Esophagus squamous epithelium (tissue), 5 donors: ENCODE measurements at places on chromosomes 13 and 19.

- DNase-seq: no peak
Measured at GRCh38 chr19:50890422-50891252, 17.4 kb downstream of the KLK2 start.

DNA sequence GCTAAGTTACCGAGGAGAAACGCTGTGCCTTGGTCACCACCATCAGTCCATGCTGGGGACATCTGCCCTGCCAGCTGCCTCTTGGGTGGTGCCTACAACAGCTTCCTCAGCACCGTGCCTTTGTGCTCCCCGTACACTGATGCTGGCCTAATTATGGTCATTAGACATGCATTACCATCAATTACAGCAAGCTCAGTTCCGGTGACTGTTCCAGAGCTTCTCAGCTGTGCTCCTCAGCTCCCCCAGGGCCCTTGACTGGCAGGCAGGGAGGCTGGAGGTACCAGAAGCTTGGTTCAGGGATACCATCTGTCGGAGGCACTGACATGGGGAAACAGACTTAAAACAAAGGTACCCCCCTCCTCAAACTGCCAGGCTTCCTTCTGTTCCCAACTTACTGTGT, 40.2 kb downstream of the CILP2 start:
- no peak for DNase-seq

- DNase-seq: no peak
Measured at GRCh38 chr19:33659835-33660234, 38.1 kb downstream of the CHST8 start.

DNA sequence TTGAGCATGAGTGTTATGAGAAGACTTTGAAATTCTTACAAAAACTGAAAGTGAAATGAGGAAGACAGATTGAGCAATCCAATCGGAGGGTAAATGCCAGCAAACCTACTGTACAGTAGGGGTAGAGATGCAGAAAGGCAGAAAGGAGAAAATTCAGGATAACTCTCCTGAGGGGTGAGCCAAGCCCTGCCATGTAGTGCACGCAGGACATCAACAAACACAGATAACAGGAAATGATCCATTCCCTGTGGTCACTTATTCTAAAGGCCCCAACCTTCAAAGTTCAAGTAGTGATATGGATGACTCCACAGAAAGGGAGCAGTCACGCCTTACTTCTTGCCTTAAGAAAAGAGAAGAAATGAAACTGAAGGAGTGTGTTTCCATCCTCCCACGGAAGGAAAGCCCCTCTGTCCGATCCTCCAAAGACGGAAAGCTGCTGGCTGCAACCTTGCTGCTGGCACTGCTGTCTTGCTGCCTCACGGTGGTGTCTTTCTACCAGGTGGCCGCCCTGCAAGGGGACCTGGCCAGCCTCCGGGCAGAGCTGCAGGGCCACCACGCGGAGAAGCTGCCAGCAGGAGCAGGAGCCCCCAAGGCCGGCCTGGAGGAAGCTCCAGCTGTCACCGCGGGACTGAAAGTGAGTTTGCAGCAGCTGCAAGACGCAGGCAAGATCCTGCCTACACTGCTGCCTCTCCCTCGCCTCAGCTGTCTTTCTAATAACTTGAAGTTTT, at the start of gene TNFSF13B:
Gene TNFSF13B (plus strand): TSS at position 118 of the 728 bp plus-strand sequence. CDS start 178 bp downstream, at position 296.
- DNase-seq: no peak

GRCh38 chr13:73059460-73060250, 850 bp downstream of the KLF5 start:
- DNase-seq: no peak

DNA sequence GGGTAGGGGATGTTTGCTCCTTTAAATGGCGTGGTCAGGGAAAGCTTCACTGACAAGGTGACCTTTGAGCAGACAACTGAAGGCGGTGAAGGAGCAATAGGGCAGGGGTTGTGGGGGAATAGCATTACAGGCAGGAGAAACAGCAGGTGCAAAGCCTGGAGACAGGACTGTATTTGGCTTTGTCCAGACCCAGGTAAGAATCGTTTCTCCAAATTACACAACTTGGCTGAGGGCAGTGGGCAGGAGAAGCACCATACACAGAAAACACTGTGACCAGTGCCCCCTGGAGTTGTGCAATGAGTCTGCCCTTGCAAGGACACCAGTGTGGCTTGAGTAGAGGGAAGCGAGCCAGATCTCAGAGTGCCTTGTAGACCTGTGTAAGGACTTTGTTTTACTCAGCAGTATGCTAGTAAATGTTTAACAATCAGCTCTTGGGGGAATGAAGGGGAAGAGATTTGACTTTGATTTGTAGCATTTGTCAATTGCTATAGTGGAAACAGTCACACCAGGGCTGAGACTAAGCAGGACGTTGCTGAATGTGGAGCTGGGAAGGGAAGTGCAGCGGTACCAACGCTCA, 360.0 kb downstream of the DCT start:
- no peak for DNase-seq

- DNase-seq: peak; percentile 65
Measured at GRCh38 chr19:17751103-17751911, at the start of gene FCHO1. FCHO1 (plus strand) TSS chr19:17751477; CDS start chr19:17755165, 3,688 bp downstream.

- no peak for DNase-seq
Measured at GRCh38 chr13:40231751-40232150, 434.7 kb downstream of the FOXO1 start.

GRCh38 chr19:47824396-47824795, 2.7 kb downstream of the CRX start:
- DNase-seq: no peak

DNA sequence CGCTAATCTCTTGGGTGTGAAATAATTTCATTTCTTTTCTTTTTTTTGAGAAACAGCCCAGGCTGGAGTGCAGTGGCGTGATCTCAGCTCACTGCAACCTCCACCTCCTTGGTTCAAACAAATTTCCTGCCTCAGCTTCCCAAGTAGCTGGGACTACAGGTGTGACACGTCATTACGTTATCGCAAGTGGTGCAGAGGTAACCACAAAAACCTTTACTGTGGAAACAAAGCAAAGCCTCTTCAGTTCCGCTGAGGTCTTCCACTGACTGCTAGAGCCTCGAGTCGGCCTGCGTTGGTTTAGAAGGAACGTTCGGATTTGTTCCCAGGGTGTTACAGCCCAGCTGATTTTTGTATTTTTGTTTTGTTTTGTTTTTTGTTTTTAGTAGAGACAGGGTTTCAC, 2.0 kb upstream of the ZNF784 start:
- DNase-seq: no peak

- DNase-seq: no peak
Measured at GRCh38 chr13:21348488-21349120, 110.5 kb downstream of the ZDHHC20 start.

DNA sequence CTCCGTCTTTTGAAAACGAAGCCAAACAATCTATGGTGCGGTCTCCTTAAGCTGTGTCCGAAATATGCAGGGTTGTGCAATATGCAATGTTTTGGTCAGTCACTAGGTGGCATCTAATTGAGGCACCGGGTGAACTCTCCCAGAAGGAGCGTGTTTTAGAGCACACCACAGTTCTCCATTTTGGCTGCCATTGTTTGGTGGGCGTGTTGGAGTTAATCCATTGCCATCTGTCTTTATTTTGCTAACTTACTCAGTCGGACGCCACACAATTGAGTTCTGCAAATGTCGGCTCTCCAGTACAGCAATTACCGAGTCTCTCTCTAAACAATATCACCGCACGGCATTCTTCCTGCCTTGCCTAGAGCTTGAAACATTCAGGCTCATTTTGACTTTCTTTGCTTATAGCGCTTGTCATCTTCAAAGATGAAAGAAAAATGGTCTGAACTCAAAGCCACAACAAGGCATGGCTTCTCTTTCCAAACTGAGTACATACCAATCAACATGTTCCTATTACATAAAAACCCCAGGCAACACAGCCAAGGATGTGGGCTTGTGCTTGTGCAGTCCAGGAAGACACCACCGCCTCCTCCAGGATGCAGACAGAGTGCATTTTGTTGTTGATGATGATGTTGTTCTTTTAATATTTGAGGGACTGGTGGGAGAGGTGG, 182.0 kb upstream of the SERP2 start:
- DNase-seq: no peak

- no peak for DNase-seq
Measured at GRCh38 chr13:102138635-102139190, 263.1 kb downstream of the FGF14 start.

GRCh38 chr13:21219036-21219381, 42.6 kb downstream of the MRPL57 start:
- DNase-seq: no peak

GRCh38 chr13:113489549-113490495, 689 bp downstream of the DCUN1D2 start:
- DNase-seq: no peak

DNA sequence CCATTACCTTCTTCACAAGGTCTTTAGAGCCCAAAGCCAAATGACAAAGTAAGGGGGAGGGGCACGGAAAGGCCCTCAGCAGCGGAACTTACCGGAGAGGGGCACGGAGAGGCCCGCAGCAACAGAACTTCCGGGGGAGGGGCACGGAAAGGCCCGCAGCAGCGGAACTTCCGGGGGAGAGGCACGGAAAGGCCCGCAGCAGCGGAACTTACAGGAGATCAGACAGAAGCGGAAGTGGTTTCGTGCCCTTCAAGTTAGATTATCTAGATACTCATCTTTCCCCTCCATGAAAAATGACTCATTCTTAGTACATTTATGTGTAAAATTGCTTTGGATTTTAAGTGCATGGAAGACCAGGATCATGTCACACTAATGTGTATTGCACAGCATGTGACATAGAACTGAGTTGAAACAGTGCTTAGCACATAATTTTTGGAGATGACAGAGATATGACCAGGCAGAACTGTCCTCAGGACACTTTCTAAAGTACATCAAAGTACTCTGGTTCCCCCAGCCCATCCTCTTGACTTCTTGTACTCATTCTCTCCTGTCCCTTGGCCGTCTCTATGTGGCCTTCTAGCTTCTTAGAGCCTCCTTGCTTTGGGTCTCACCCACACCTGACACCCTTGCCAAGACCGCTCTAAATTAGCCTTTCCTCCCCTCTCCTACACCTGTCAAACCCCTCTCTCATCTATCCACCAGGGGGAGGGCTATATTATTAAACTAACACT, 25.7 kb upstream of the TPTE2 start:
- DNase-seq: no peak

DNA sequence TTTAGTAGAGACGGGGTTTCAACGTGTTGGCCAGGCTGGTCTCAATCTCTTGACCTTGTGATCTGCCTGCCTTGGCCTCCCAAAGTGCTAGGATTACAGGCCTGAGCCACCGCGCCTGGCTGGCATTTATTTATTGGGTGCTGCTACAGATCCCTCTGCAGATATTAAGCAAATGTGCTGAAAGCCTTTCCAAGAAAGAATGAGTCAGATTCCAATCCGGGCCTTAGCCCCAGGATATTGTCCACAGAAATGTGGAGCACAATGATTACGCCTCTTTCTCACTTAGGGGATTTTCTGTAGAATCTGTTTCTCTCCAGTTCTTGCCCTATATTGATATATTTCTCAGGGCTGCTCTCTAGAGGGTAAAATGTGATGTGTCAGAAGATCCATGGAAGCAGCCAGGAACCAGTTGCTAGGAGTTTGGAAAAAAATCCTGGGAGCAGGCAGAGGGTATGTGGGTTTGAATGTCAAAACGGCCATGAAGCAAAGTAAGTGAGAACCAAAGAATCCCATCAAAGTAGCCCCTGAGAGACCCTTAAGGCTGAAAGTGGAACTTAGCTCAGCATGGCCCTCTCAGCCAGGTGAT, 24.8 kb upstream of the IGFL4 start:
- DNase-seq: no peak

DNA sequence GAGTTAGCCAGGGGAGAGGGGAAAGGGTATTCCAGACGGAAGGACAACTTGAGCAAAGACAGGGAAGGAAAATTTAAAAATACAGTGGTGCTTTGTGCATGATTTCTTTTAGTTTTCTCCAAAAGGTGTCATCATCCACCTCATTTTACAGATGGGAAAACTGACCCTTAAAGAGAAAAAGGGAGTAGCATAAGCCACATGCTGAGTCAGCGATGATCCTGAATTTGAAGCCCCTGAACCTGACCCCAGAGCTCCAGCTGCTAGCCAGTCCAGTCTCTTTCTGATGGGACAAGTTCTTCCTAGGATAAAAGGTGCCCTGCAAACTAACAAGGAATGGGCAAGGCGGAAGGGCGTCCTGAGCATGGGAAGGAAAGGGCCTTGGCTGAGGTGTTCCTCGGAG, 10.3 kb downstream of the CABP5 start:
- no peak for DNase-seq

- no peak for DNase-seq
Measured at GRCh38 chr13:36428086-36428485, 4.2 kb upstream of the CCNA1 start.
